ENCODE measurements at places on chromosomes 16 and 17.

GRCh38 chr17:67615011-67615561 is 102.7 kb upstream of the NOL11 start:
- DNase-seq: peak; percentile 68

- peak; percentile 9 for DNase-seq
Observed at GRCh38 chr17:78421534-78422266, 43.3 kb downstream of the PGS1 start.

DNA sequence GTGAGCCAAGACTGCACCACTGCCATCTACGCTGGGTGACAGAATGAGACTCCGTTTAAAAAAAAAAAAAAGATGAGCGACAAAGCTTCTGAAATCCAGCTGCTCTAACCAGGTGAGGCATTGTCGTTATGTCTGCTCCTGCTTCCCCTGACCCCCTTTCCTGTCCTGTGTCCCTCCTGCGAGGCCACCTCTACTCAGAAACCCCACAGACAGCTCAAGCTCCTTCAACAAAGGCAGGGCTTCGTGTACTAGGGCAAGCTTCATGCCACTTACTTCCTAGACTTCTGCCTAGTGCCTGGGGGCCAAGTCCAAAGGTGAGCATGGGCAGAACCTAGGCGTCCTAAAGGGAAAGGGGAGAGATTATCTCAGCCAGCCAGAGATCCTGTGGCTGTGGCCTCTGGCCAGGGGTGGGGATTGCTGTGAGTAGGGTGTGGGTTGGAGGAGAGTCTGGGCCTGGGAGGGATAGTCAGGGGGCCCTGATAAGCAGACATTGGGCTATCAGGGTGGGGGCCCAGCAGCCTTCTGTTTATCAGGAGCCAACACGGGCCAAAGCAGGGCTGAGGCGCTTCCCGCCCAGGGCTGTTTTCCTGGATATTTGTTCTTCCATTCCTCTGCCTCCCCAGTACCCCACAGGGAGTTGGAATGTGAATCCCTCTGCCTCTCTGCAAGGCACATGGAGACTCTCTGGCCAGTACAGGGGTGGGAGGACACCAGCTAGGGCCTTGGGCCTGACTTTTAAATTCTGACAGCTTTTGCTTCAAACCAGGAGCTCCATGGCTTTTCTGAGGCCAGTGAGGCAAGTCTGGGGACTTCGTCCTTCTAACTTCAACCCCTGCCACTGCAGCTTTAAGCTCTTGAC is 10.4 kb downstream of the ERAL1 start:
- DNase-seq: no peak

GRCh38 chr17:33637534-33637933 is 344.4 kb upstream of the ASIC2 start:
- no peak for DNase-seq

- DNase-seq: peak; percentile 27
Observed at GRCh38 chr17:76383546-76384221, 725 bp upstream of the SPHK1 start.

GRCh38 chr16:83031524-83031923 is 404.8 kb downstream of the CDH13 start:
- DNase-seq: no peak

- DNase-seq: peak; percentile 22
Observed at GRCh38 chr17:1147664-1148063, 32.1 kb downstream of the ABR start.

DNA sequence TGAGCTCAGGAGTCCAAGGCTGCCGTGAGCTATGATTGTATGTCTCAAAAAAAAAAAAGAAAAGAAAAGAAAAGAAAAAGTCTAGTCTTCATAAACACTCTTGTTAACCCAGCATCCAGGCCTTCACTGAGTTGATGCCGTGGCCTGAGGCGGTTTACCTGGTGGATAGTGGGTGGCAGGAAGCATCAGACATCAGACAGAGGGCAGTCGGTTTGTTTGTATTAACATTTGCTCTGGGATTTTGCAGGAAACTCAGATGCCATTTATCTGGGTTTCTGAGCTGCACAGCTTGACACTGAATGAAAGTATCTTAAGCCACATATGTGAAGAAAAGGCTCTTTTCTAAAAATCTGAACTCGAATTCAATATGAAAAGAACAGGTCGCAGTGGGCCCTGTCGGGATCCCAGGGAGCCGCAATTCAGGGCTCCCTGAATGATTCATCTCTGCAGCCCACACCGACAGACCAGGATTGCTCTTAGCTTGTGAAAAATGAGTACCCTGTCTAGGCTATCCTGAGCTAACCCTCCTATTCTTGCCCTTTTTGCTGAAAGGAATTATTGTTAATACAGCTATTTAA is 1.1 kb upstream of the DBNDD1 start:
- no peak for DNase-seq

- no peak for DNase-seq
Observed at GRCh38 chr17:80416260-80416939, 1.4 kb downstream of the ENDOV start.

DNA sequence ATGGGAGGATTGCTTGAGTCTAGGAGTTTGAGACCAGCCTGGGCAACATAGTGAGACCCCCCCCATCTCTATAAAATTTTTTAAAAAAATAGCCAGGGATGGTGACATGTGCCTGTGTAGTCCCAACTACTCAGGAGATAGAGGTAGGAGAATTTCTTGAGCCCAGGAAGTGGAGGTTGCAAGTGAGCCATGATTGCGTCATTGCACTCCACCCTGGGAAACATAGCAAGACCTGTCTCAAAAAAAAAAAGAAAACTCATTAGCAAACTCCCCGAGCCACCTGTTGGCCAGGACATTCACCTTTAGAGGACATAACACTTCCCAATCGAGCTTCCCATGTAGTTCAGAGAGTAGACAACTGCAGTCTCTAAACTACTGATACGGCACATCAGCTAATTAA is 274.2 kb downstream of the ABCC12 start:
- DNase-seq: no peak

GRCh38 chr17:49557312-49558024 is 18.2 kb upstream of the NXPH3 start:
- peak; percentile 12 for DNase-seq

DNA sequence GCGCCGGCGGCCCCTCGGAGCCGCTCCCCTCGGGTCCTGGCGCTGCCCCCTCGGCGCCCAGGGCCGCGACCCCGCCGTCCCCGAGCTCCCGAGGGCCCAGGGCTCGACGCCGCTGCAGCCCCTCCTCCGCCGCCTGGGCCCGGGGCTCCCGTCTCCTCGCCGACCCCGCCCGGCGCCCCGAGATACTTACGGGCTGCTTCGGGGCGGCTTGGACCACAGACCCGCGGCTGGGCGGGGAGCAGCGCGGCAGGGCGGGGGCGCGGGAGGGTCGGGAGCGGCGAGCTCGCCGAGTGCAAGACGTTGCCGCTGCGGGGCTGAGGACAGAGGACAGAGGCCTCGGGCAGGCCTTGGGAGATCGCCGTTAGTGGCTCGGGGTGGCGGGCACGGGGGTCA is 290 bp downstream of the TOB1 start:
- no peak for DNase-seq

DNA sequence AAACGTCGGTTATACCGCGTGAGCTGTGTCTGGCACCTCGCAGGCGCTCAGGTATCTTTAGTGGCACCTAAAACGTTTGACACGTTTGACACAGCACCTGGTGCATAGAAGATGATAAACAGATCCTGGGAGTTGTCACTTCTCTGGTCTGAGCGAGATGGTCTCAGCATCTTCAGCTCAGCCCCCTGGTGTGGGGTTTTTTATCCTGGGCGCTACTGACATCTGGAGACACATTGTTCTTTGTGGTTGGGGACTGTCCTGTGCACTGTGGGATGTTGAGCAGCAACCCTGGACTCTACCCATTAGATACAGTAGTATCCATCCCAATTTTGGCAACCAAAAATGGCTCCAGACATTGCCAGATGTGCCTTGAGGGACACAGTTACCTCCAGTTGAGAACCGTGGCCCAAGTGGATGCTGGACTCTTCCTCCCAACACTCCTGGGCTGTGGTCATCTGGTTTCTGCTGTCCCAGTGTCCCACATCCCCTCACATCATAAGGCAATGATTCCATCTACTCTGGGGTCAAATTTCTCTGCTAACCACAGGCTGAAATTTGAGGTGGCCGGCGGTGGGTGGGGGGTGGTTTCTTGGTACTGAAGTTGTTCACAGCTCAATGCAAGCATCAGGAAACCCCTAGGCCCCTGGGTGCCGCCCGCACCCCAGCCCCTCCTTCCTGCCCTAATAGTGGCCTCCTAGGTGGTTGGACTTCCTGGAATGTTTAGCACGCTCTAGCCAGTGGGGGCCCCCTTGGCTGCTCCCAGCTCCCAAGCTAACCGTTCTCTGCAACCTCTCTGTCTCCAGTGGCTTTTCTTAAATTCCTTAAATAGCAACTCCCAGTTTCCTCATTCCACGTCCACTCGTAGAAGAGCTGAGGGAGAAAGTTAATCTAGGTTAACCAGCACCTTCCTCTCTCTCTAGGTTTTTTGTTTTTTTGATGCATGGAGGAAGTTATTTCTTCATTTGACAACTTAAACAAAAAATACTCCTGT is 124.8 kb downstream of the ABCC1 start:
- no peak for DNase-seq

- DNase-seq: no peak
Observed at GRCh38 chr16:75732871-75733270, 6.6 kb upstream of the CPHXL start.

DNA sequence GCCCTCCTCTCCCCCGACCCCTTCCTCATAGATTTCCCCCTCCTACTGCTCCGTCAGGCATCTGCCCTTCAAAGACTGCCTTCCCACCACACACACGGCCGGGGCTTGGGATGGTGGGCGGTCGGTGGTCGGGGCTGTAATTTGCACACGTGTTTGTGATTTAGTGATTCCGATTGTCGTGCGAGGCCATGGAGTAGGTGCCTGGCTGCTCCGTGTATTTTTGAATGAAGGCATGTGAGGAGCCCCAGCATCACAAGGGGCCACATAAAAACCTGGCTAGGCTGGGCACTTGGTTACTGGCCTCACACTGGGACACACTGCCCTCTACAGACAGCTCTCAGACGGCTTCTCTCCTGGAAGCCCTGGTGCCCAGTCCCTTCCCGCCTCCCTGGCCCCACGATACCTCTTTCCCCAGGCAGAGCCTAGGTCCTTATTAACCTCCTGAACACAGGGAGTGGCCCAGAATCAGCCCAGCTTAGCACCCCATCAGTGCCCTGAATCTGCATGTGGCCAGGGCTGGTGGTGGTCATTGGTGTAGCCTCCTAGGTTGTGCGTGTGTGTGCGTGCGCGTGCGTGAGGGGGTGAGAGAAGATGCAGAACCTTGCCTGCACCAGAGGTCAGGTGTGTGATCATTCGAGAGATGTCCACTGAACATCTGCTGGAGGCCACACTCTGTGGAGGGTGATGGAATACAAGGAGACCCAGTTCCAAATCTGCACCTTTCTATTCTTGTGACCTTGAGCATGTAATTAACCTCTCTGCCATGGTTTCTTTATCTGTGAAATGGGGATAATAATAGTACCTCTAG is 1.3 kb upstream of the SOCS1 start:
- DNase-seq: no peak

- DNase-seq: no peak
Observed at GRCh38 chr17:56659622-56660021, 66.1 kb downstream of the NOG start.

DNA sequence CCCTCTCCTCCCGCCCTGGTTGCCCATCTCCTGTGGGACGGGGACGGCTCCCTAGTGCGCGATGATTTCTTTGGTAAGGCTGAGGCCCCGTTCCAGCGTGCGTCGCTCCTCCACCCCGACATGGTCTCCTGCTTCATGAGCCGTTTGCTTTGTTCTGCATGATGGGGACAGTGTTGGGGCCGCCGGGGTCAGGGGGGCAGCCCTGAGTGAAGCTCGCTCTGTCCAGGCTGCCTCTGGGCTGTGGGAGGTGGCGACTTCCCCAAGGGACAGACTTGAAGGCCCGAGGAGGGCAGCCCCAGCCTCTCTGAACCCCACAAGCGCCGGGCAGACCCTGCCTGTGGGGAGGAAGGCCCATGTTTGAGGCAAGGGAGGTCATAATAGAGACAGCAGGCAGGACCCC is 12.4 kb downstream of the NME3 start:
- DNase-seq: no peak

DNA sequence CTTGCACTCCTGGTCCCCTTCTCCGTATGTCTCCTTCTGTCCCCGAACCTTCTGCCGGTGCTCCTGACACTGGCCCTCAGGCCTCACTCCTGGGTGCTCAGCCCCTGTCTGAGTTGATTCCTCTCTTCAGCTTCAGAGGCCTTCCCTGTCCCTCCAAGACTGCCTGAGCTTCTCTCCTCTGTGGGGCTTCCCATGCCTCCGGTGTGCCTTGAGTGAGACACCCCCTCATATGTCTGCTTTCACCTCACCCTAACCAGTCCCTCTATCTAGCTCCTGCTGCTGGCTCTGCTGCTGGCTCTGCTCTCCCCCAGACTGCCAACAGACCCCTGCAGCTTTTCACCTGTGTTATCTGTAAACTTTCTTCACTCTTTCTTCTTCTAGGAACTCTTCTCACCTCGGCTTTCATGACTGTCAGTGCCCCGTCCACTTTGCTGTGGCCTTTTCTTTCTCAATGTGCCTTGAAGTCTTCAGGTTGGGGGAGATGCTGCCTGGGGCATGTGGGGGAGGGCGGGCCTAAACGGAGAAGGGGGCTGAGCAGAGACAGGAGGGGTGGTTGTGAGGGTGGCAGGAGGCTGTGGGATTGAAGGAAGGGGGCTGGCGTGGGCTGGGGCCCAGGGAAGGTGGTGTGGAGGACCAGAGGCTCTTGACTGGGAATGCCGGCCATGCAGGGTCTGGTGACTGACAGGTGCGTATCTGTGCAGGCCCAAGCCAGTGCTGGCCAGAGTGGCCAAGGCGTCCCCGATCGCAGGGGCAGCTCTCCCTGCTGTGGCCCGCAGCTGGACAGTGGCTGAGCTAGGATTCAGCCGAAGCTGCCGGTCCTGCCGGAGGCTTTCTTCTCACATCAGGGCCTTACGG is 81.3 kb downstream of the METRNL start:
- DNase-seq: no peak

GRCh38 chr16:17001471-17001870 is 469.3 kb downstream of the XYLT1 start:
- no peak for DNase-seq

DNA sequence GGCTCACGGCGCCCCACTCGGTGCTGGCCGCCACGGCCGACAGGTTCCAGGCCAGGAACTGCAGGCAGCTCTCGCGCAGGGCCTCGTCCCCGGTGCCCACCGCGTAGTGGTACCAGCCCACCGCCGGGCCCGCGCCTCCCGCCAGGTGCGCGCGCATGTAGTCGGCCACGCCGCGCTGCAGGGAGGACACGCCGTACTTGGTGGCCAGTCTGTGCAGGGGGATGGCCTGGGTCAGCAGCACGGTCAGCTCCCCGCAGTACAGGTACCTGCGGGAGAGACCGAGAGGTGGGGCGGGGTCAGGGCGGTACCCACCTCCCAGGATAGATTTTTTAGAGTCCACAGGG is 4.2 kb downstream of the BTBD17 start:
- no peak for DNase-seq

- DNase-seq: peak; percentile 32
Observed at GRCh38 chr17:50114849-50115357, 15.1 kb downstream of the SAMD14 start.

DNA sequence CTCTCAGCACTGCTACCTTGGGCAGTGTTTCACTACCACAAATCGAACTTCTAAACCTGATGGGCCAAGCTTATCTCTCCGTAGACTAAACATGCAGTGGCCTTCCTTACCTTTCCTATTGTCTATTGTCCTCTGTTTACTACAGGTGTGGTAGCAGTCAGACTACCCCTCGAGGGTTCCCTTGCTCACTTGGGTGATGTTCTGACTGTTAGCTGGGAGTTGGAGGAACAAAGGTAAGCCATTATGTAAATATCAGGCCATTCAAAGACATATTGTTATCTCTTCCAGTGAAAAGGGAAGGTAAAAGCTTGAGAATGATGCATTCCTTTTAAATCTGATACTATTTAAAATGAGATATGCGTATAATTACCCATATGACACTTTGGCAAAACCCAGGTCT is 828.3 kb upstream of the EEF2KMT start:
- no peak for DNase-seq

- DNase-seq: no peak
Observed at GRCh38 chr17:36938566-36939051, 1.3 kb downstream of the LHX1 start.
